ENCODE measurements at places on chromosomes 5 and 9.
A peak's percentile ranks its signal among the peaks of the same experiment; 100 is the strongest.

- H3K27me3 ChIP-seq: no peaks in the 10 kb centered on the region
- no peak overlapping the region for H3K4me3 ChIP-seq
- H3K4me1 ChIP-seq: no peaks in the 10 kb centered on the region
- no peaks in the 10 kb centered on the region for H3K36me3 ChIP-seq
Measured at GRCh38 chr9:107064378-107064777, 201.4 kb downstream of the ZNF462 start.

- no peaks in the 10 kb centered on the region for H3K27me3 ChIP-seq
- H3K36me3 ChIP-seq: no peaks in the 10 kb centered on the region
- H3K27ac ChIP-seq: no peak overlapping the region
- no peaks in the 10 kb centered on the region for H3K4me1 ChIP-seq
- DNase-seq: no peak
- H3K4me3 ChIP-seq: no peak overlapping the region
Measured at GRCh38 chr5:32317041-32317440, 4.3 kb upstream of the MTMR12 start.

DNA sequence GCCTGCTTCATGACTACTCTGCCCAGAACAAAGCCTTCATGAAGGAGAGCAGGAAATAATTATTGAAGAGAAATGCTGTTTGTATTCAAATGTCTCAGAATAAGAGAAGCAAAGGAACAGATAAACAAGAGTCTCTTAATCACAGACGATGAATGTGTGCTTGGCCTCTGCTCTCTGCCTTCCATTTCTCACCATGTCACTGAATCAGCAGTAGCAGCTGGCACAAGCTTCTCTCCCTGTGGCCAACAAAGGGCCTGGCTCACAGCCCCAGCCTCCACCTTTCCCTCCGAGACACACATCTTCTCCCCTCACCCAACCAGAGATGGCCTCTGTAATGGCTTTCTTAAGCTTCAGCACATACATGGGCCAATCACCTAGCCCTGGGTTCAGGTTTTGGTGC, 128.1 kb upstream of the SLIT3 start:
- no peak overlapping the region for H3K27ac ChIP-seq
- no peaks in the 10 kb centered on the region for H3K4me1 ChIP-seq

DNA sequence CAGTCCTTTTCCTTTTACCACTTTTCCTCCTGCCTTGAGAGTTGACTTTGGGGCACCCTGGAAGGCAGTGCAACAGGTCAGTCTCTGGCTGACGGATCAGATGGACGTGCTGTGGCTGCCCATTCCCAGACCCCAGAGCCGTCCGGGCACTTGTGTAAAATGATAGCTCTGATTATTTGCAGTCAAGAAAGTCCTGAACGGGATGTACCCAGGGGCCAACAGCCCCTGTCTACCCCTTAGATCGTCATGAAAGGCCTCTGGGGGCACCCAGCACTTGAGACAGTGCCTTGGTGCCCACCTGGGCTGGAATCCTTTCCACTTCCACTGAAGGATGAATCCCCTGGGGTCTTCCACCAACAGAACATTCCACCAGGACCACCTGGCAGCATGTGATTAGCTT, 17.7 kb upstream of the ANGPTL2 start:
- no peaks in the 10 kb centered on the region for H3K36me3 ChIP-seq
- H3K4me3 ChIP-seq: no peak overlapping the region
- no peak for DNase-seq
- H3K27me3 ChIP-seq: no peaks in the 10 kb centered on the region
- H3K4me1 ChIP-seq: peaks cover under 1% of the 10 kb centered on the region

DNA sequence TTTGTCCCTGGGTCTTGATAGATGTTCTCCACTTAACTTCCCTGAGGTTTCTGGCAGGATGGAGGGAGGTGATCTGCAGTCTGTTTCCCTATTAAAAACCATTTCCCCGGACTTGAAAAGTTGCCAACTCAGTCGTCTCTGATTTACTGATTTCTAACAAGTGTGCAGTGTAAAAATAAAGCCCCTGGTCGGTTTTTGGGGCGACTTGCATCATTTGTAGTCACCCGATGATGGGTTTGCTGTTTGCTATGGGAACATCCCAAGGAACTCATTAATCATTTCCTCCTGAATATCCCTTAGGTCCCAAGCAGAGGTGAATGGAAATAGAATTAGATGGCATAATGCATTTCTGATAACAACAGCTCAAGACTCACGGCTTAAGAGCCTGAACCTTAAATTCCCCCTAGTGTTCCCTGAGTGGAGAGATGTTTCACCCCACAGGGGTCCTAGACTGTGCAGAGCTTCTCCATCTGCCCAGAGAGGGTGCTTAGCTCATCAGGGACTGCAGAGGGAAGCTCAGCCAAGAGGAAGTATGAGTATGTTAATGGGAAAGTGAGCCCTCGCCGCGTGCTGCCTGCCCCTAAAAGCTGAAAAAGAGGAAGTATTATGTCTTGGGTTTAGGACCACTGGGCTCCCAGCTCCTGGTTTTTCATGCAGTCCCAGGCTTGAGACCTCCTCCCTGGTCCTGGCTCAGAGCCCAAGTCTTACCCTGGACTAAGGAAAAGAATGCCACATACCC, 115.1 kb upstream of the DAP start:
- no peaks in the 10 kb centered on the region for H3K36me3 ChIP-seq
- peaks cover 3% of the 10 kb centered on the region for H3K27me3 ChIP-seq
- no peaks in the 10 kb centered on the region for H3K4me1 ChIP-seq

GRCh38 chr9:23117616-23118015, 671.0 kb downstream of the DMRTA1 start:
- H3K36me3 ChIP-seq: no peaks in the 10 kb centered on the region
- no peaks in the 10 kb centered on the region for H3K27me3 ChIP-seq
- no peak for DNase-seq
- H3K4me1 ChIP-seq: no peaks in the 10 kb centered on the region
- no peak overlapping the region for H3K27ac ChIP-seq
- H3K4me3 ChIP-seq: no peak overlapping the region

DNA sequence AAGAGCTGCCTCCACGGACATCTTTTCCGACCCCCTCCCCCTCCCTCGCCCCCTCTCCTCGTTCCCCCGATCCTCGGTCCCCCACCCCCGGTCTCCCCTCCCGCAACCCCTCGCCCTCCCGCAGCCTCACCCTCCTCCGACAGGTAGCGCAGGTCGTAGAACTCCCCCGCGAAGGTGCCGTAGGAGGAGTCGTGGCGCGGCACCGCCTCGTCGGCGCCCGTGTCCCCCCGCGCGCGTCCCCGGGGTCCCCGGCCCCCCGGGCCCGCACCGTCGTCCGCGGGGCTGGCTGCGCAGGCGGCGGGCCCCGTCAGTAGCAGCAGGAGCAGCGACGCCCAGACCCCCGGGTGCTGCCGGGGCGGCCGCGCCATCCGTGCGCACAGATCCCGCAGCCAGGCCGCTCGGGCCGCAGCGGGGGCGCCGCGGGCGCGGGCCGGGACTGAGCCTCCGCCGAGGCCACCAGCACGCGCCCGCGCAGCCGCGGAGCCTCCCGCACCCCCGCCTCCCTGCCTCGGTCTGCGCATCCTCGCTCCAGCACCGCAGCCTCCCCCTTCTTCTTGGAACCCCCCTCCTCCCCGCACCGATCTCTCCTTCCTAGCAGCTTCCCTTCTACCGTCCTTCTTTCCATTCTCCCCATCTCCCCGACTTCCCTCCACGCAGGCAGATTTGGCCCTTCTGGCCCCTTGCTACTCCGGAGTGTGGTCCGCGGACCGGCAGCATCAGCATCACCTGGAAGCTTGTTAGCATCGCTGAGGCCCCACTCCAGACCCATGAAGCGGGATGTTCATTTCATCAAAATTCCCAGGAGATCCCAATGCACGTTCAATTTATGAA, at the start of gene FRRS1L:
FRRS1L (minus strand) TSS at position 479 of the 831 bp plus-strand sequence; CDS start at position 368, 111 bp downstream.
- no peak for DNase-seq
- H3K27ac ChIP-seq: no peak within 1 kb of the TSS
- H3K27me3 ChIP-seq: no peaks in the 10 kb centered on the region
- no peaks in the 10 kb centered on the region for H3K4me1 ChIP-seq
- peak within 1 kb of the TSS; percentile 10 for H3K4me3 ChIP-seq

DNA sequence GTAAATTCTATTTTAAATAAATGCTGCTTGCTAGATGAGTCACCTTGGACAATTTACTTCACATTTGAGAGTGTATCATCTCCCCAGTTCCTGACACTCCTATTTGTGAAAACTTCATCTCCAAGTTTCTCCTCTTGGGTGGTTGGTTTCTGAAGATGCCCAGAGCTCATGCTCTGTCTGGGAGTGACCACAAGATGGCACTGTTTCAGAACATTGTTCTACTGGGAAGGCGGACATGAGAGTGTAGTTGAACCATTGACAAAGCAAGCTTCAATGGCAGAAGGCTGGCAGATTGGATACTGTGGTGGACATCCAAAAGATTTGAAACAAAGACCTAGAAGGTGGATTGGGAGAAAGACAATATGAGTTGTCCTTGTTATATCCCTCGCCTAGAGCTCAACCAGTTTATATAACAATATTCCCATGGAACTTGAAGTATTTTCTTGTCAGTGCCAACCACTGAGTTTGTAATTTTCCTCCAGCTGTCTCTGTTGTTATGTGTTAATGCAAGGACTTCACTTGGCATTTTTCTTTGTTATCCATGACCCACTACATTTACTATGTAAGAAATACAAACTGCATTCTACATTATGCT, 234.3 kb upstream of the ANKH start:
- H3K36me3 ChIP-seq: no peaks in the 10 kb centered on the region
- no peaks in the 10 kb centered on the region for H3K27me3 ChIP-seq
- H3K4me3 ChIP-seq: no peak overlapping the region
- H3K27ac ChIP-seq: no peak overlapping the region
- no peak for DNase-seq

- H3K36me3 ChIP-seq: no peaks in the 10 kb centered on the region
- no peak for DNase-seq
- H3K27me3 ChIP-seq: no peaks in the 10 kb centered on the region
- no peak overlapping the region for H3K4me3 ChIP-seq
- H3K27ac ChIP-seq: no peak overlapping the region
Measured at GRCh38 chr5:59596586-59597350, 296.8 kb downstream of the PDE4D start.

GRCh38 chr9:81737871-81738507, 48.6 kb upstream of the TLE1 start:
- no peaks in the 10 kb centered on the region for H3K36me3 ChIP-seq
- no peak overlapping the region for H3K4me3 ChIP-seq
- H3K27ac ChIP-seq: no peak overlapping the region
- DNase-seq: no peak
- no peaks in the 10 kb centered on the region for H3K27me3 ChIP-seq

- H3K27ac ChIP-seq: no peak overlapping the region
- DNase-seq: no peak
- no peak overlapping the region for H3K4me3 ChIP-seq
- peaks cover 4% of the 10 kb centered on the region for H3K4me1 ChIP-seq
Measured at GRCh38 chr5:31427013-31427723, 104.7 kb downstream of the DROSHA start.

DNA sequence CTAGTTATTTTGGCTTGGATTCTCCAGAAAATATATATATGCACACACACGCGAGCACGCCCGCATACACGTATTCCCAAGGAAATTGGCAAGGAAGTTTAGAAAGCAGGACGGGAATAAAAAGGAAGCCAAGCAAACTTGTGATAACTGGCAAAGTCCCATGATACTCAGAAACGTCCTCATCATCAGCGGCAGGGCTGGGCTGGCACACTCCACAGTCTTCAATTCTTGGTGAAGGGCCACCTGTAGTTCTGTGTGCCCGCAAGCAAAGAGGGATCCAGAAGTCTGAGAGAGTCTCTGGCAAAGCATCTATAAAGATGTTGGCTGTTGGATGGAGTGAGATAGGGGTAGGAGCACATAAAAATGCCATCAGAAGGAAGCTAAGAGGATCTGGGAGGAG, 289.3 kb upstream of the CTNND2 start:
- no peaks in the 10 kb centered on the region for H3K27me3 ChIP-seq
- no peaks in the 10 kb centered on the region for H3K4me1 ChIP-seq
- no peak for DNase-seq
- no peaks in the 10 kb centered on the region for H3K36me3 ChIP-seq
- no peak overlapping the region for H3K27ac ChIP-seq

DNA sequence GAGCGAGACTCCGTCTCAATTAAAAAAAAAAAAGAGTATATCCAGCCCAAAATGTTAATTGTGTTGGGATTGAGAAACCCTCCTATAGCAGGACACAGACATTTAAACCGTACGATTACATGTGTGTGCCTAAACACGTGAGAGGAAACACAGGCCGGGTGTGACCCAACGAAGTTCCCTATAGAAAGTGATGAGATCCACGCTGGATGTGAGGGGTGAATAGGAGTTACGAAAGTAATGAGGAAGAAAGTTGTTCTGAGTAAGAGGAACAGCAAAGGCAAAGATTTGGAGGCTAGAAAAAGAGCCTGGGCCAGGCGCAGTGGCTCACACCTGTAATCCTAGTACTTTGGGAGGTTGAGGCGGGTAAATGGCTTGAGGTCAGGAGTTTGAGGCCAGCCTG, 13.6 kb downstream of the NAIF1 start:
- no peak overlapping the region for H3K4me3 ChIP-seq
- DNase-seq: peak; percentile 77
- H3K4me1 ChIP-seq: no peaks in the 10 kb centered on the region
- H3K27ac ChIP-seq: no peak overlapping the region
- no peaks in the 10 kb centered on the region for H3K27me3 ChIP-seq
- H3K36me3 ChIP-seq: no peaks in the 10 kb centered on the region

GRCh38 chr5:22908129-22908528, 55.0 kb upstream of the CDH12 start:
- H3K4me3 ChIP-seq: no peak overlapping the region
- DNase-seq: no peak
- no peaks in the 10 kb centered on the region for H3K36me3 ChIP-seq

DNA sequence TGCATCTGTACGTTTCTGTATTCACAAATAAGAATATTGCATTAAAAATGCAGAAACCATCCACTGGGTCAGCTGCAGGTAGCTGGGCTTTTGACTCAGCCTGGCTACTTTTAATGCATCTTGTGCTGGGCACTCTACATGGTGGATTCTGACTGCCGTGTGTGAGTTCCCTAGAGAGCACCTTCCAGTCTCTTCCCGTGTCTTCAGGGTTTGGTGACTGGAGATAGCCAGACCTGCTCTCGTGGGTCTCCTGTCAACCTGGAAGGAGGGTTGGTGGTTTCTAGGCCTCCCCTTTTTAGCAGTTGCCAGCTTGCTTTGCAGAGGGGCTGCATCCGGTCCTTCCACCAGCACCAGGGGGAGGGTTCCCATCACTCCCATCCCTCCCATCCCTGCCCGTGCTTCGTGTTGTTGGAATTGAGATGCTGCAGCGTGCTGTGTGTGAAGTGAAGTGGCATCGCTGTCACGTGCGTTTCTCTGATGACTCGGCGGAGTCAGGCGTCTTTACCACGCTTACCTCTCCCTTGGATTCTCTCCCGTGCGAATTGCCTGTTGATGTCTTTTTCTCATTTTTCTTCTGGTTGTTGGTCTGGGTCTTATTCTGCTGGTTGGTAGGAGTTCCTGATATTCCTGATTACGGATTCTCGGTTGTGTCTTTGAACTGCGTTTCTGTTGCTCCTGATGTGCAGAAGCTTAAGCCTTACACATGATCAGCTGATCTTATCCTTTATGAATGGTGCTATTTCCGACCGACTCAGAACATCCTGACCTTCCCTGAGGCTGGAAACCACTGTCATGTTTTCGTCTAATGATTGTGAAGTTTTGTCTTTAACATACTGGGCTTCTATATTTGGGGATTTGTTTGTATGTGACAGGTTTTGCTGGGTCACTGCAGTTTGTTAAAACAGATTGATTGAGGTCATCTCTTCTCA, 16.9 kb downstream of the FBXW5 start:
- no peaks in the 10 kb centered on the region for H3K27me3 ChIP-seq
- no peak for DNase-seq
- H3K36me3 ChIP-seq: no peaks in the 10 kb centered on the region
- H3K4me1 ChIP-seq: no peaks in the 10 kb centered on the region
- no peak overlapping the region for H3K27ac ChIP-seq
